ENCODE measurements at places on chromosomes 1 and 21. TPM values are rescaled to one million over a fixed set of nuclear protein-coding genes. Genes with fewer than 3 reads are reported as not detected.

The SPRR1A gene
- total RNA-seq: not detected

The ADCY10 gene
- total RNA-seq: 0.07 TPM

The RGS5 gene
- 5.3 TPM for total RNA-seq

The AQP10 gene
- total RNA-seq: not detected

The GBP6 gene
- total RNA-seq: 2.8 TPM

The NPHS2 gene
- not detected for total RNA-seq

The EGLN1 gene
- total RNA-seq: 18.5 TPM

The UTP11 gene
- 28.4 TPM for total RNA-seq

The REG4 gene
- 4.9 TPM for total RNA-seq

The ANGPTL7 gene
- total RNA-seq: not detected

The TRIM67 gene
- not detected for total RNA-seq

The FCGR3B gene
- total RNA-seq: 0.30 TPM

The WNT4 gene
- not detected for total RNA-seq

The CD1D gene
- not detected for total RNA-seq

The PRDM16 gene
- total RNA-seq: 1.7 TPM

The ICOSLG gene
- 3.2 TPM for total RNA-seq

The S100A2 gene
- total RNA-seq: 5.0 TPM

Measured in activated T-cell treated with anti-CD3 and anti-CD28 coated beads, Interleukin-2, amount 50 U/mL, for 72 hours (primary cell).